Activated CD4-positive, alpha-beta T cell treated with anti-CD3 and anti-CD28 coated beads for 36 hours (primary cell): ENCODE measurements at places on chromosomes 3 and 15. TPM values are rescaled to one million over a fixed set of nuclear protein-coding genes. Genes with fewer than 3 reads are reported as not detected.

CAMK2N2 gene
- 0.25 TPM for total RNA-seq

STRIT1 gene
- total RNA-seq = not detected

TRIM42 gene
- total RNA-seq = not detected

ZNF445 gene
- total RNA-seq = 13.2 TPM

UBE2E1 gene
- 86.3 TPM for total RNA-seq

SLC51B gene
- not detected for total RNA-seq

NUTM1 gene
- not detected for total RNA-seq

IL20RB gene
- 0.93 TPM for total RNA-seq

SHC4 gene
- 1.4 TPM for total RNA-seq

CLDN16 gene
- total RNA-seq = not detected

- no peak for DNase-seq
Measured at GRCh38 chr3:117955196-117955595, 1079.5 kb downstream of the IGSF11 start.

- DNase-seq = no peak
Measured at GRCh38 chr15:51524376-51524775, 98.2 kb downstream of the DMXL2 start.

- no peak for DNase-seq
Measured at GRCh38 chr3:179526989-179527391, 35.7 kb upstream of the ACTL6A start.

GRCh38 chr15:25947323-25948314 lies 84.5 kb upstream of the ATP10A start:
- DNase-seq = peak; percentile 19

- DNase-seq = no peak
Measured at GRCh38 chr15:32687556-32687955, 30.2 kb upstream of the GREM1 start.

- DNase-seq = no peak
Measured at GRCh38 chr15:66959875-66960274, 105.5 kb upstream of the SMAD3 start.

DNA sequence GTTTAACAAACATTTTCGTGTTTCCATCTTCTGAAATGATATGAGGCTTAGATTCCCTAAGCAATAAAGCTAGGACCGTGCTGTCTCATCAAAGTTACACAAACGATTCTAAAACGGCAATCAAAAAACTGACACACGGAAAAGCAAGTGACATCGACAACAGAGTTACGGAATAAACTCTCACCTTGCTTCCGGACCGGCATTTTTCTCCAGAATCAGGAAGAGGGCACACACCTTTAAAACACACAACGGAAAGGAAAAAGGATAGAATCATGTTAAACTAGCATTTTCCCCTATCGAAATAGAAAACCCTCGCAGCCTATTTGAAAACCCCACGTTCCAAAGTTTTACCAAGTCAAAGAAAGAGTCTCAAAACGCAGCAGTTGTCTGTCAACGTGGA lies 1.4 kb downstream of the DLG1 start:
- DNase-seq = peak; percentile 20

DNA sequence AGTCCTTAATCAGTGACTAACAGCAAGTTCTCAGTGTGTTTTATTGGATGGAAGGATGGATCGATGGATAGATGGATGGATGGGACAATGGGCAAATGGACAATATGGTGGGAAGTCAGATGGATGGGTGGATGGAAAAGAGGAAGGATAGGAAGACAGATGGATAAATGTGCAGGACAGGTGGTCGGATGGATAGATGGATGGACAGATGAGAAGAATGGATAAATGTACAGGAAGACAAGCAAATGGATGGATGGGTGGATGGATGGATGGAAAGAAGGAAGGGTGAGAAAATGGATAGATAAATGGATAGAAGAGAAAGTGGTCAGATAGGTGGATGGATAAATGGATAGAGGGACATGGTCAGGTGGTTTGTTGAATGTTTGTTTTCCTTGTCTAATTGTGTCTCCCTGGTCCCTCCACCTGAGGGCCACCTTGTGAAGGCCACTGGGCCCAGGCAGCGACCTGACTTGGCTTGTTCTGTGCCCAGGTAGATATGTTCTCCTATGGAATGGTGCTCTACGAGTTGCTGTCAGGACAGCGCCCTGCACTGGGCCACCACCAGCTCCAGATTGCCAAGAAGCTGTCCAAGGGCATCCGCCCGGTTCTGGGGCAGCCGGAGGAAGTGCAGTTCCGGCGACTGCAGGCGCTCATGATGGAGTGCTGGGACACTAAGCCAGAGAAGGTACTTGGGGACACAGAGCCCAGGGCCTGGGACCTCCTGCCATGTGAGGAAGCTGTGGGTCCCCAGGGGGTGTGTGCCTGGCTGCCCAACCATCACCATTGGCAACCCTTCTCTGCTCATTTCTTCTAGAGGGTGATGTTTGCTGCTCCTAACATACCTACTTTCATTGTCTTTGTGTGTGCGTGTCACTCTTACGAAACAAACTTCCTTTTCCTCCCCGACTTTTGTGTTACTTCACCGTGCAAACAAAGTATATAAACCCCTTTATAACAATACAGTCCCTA lies 137.5 kb downstream of the LRRK1 start:
- no peak for DNase-seq

- DNase-seq = no peak
Measured at GRCh38 chr15:68897016-68897415, 33.3 kb upstream of the SPESP1 start.

DNA sequence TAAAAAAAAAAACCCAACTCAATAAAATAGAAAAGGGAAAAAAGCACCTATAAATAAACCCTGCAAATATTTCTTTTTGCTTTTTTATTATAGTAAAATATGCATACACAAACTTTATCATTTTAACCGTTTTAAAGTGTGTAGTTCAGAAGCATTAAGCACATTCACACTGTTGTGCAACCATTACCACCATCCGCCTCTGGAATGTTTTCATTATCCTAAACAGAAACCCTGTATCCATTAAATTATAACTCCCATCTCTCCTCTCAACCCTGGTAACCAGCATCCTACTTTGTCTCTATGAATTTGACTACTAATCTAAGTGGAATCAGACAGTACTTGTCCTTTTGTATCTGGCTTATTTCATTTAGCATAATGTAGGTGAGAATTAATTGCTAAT lies 15.0 kb downstream of the CDCP1 start:
- no peak for DNase-seq

GRCh38 chr3:97713634-97714033 lies 50.9 kb upstream of the ARL6 start:
- no peak for DNase-seq

- DNase-seq = no peak
Measured at GRCh38 chr3:38247366-38248035, 18.1 kb upstream of the SLC22A13 start.

- no peak for DNase-seq
Measured at GRCh38 chr3:63975723-63976122, 47.6 kb downstream of the PSMD6 start.

- DNase-seq = no peak
Measured at GRCh38 chr15:43433165-43433564, 59.8 kb downstream of the TP53BP1 start.

DNA sequence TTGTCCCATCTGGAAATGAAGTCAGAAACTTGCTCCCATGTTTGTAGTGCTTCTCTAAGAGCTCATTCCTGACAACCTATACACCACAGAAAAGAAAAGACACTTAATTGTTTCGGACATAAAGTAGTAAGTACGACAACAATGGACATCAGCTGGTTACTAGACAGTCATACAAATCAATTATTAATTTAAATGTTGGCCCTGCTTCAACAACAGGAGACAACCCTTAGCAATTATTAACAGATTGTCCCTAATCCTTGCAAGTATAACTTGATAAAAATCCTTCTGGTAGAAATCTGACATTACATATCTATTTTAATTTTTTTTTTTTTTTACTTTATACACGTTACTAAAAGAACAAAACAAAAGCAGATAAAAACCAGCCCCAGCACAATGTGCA lies 29.8 kb downstream of the ERICH6 start:
- DNase-seq = no peak

DNA sequence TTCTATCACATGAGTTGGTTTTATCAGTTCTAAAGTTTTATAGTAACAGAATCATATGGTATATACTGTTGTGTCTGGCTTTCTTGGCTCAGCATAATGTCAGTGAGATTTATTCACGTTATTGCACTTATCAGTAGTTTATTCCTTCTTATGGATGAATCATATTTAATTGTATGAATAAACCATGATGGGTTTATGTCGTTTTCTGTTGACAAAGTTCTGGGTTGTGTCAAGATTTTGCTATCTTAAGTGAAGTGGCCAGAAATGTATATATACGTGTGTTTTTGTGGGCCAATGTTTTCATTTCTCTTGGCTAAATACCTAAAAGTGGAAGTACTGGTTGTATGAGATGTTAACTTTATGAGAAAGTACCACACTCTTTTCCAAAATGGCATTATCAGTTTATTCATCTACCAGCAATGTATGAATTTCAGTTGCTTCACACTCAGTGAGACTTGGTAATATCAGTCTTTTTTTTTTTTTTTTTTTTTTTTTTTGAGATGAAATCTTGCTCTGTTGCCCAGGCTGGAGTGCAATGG lies 112.4 kb upstream of the DCBLD2 start:
- DNase-seq = no peak
